Umbilical cord (tissue), 2 donors: ENCODE measurements at places on chromosomes 3 and 15. TPM values are rescaled to one million over a fixed set of nuclear protein-coding genes. Genes with fewer than 3 reads are reported as not detected.

The NPTN gene
- 221 TPM for total RNA-seq

The SLC22A13 gene
- total RNA-seq, result 0.48 TPM

The NLGN1 gene
- 8.7 TPM for total RNA-seq

The CPN2 gene
- total RNA-seq, result not detected

The LRRC2 gene
- 1.9 TPM for total RNA-seq

The CHRM5 gene
- 4.6 TPM for total RNA-seq

The PODXL2 gene
- 0.72 TPM for total RNA-seq

The SV2B gene
- 2.6 TPM for total RNA-seq

The GFM1 gene
- 38.0 TPM for total RNA-seq

The SPESP1 gene
- total RNA-seq, result 0.72 TPM

The FBXL22 gene
- total RNA-seq, result 86.9 TPM

The CCDC9B gene
- total RNA-seq, result 13.0 TPM

The SMCO1 gene
- total RNA-seq, result not detected

The POPDC2 gene
- total RNA-seq, result 9.4 TPM

The CACNA1D gene
- 11.6 TPM for total RNA-seq

The PLA2G4E gene
- total RNA-seq, result 0.72 TPM

The NOX5 gene
- total RNA-seq, result 1.2 TPM

The CD276 gene
- 38.5 TPM for total RNA-seq

The SLC2A2 gene
- total RNA-seq, result 0.72 TPM

The SIDT1 gene
- total RNA-seq, result 19.0 TPM

The KNL1 gene
- total RNA-seq, result 13.0 TPM

The DLL4 gene
- total RNA-seq, result 3.6 TPM

The SCAANT1 gene
- total RNA-seq, result not detected

The CTXN2 gene
- total RNA-seq, result 1.2 TPM

The ANKRD63 gene
- not detected for total RNA-seq

The LMOD3 gene
- 3.6 TPM for total RNA-seq

The HIGD2B gene
- total RNA-seq, result not detected

The GOLGA6L10 gene
- total RNA-seq, result 4.3 TPM

The DZIP3 gene
- total RNA-seq, result 8.4 TPM

The IRAK2 gene
- 2.9 TPM for total RNA-seq

The IL5RA gene
- 3.9 TPM for total RNA-seq

The PPP1R14D gene
- total RNA-seq, result 1.7 TPM

The CELF6 gene
- total RNA-seq, result 1.9 TPM

The JMJD7 gene
- not detected for total RNA-seq

The BNC1 gene
- total RNA-seq, result 6.3 TPM

The DISP2 gene
- total RNA-seq, result 1.2 TPM

The SLC12A1 gene
- total RNA-seq, result 33.5 TPM

The HTR3E gene
- total RNA-seq, result 0.72 TPM

The FAM107A gene
- total RNA-seq, result 2.6 TPM

The WDR73 gene
- 27.7 TPM for total RNA-seq

The FBN1 gene
- 1,693 TPM for total RNA-seq

The EIF4A2 gene
- 664 TPM for total RNA-seq

The MOBP gene
- total RNA-seq, result 1.9 TPM

The CBLB gene
- total RNA-seq, result 25.5 TPM

The CEP63 gene
- total RNA-seq, result 25.3 TPM

The RLBP1 gene
- total RNA-seq, result not detected

The EFCC1 gene
- total RNA-seq, result not detected

The SEMA5B gene
- 6.0 TPM for total RNA-seq

The CDCP1 gene
- 0.72 TPM for total RNA-seq

The GPR149 gene
- 1.7 TPM for total RNA-seq

The CHRNA3 gene
- 36.4 TPM for total RNA-seq

The THPO gene
- not detected for total RNA-seq

The STRA6 gene
- 35.6 TPM for total RNA-seq

The TTC23 gene
- 68.1 TPM for total RNA-seq

The VILL gene
- 19.5 TPM for total RNA-seq

The GOLGA6L9 gene
- total RNA-seq, result 0.96 TPM

The SLC28A1 gene
- total RNA-seq, result 0.72 TPM
